ENCODE measurements at places on chromosomes 5 and 9. TPM values are rescaled to one million over a fixed set of nuclear protein-coding genes. Genes with fewer than 3 reads are reported as not detected.

The PAPPA gene
- total RNA-seq: 2.9 TPM

- DNase-seq: no peak
Measured at GRCh38 chr5:1331861-1332405, 13.0 kb downstream of the CLPTM1L start.

- no peak for DNase-seq
Measured at GRCh38 chr9:124019771-124020519, 8.4 kb downstream of the LHX2 start.

- peak; percentile 40 for DNase-seq
Measured at GRCh38 chr9:134321531-134321930, 4.7 kb upstream of the RXRA start.
